AG04450 (cell line): ENCODE measurements at places on chromosomes 1 and 21. TPM values are rescaled to one million over a fixed set of nuclear protein-coding genes. Genes with fewer than 3 reads are reported as not detected.

TTC4 gene
- polyA plus RNA-seq, result 22.5 and 22.7 TPM in 2 replicates

- no peak for DNase-seq
Observed at GRCh38 chr1:2322581-2323211, 68.7 kb downstream of the MORN1 start.

- DNase-seq, result peak; percentile 65
Observed at GRCh38 chr1:187691439-187691838, 862.7 kb downstream of the PLA2G4A start.

GRCh38 chr1:47559944-47560695 lies 122.3 kb downstream of the FOXD2 start:
- DNase-seq, result no peak

CFHR1 gene
- 0.07 TPM in 2 replicates for polyA plus RNA-seq

DNA sequence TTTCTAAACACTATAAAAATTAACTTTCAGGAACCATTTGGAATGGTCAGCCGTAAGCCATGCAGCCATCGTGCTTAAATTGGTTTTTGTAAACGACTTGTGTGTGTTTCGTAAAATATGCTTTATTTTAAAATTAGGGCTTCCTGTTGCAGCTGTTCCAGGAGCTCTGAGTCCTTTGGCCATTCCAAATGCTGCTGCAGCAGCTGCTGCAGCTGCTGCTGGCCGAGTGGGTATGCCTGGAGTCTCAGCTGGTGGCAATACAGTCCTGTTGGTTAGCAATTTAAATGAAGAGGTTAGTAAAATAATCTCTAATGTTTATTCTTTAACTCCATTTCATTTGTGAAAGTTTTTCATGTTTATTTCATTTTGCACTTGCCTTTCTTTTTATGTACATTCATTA lies 83.1 kb downstream of the PTBP2 start:
- DNase-seq, result no peak

GRCh38 chr1:211349741-211350140 lies 23.1 kb downstream of the TRAF5 start:
- no peak for DNase-seq

- DNase-seq, result no peak
Observed at GRCh38 chr21:34980423-34981115, 68.5 kb downstream of the RUNX1 start.

GRCh38 chr1:145994391-145995120 lies 1.8 kb downstream of the TXNIP start:
- DNase-seq, result no peak

PLPPR5 gene
- 0.06 and 0.07 TPM in 2 replicates for polyA plus RNA-seq

DNA sequence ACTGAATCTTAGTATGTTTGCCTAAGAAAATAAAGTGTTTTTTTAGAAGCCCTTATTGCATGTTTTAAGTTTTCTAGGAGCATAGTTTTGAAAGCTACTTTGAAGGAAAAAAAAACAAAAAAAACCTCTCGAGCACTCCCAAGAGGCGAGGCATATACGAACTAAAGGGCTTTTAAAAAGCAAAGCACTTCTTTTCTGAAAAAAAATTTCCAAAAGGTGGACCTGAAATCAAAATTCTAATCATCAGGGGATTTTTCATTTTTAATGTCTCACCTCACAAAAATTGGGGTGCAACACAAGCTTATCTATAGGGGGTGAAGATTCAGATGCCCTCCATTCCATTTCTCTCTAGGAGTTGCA lies 594 bp downstream of the GLMN start:
- no peak for DNase-seq

GGPS1 gene
- 37.4 and 45.2 TPM in 2 replicates for polyA plus RNA-seq

DNA sequence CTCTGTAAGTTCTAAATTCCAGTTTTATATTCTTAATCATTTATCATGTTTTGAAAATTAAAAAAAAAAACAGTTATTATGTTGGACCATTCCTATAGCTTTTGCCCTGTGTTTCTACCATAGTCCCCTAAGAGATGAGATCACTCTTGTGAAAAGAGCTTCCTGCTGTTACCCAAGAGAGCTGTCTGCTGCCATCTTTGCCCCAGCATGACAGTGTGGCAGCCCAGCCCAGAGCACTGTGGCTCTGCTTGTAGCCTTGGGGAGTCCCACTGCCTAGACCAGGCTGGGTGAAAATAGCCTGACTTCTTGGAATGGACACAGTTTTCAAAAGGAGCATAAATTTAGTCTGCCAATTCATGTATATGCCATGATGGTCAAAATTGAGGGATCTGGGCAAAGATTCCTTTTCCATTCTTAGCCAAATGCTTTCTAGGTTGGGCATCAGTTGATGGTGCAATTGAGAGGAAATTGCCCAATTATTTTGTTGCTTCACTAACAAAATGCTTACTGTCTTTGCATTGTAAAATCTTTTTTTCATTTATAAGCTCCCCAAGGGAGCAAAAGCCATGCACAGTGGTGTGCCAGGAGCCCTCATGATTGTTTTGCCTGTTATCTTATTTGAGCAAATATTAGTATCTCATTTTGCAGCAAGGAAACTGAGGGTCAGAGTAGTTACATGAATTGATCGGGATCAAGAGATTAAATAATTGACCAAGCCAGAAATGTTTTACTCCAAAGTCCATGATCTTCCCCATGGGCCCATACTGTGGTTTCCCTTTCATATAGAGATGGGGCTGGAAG lies 72.8 kb downstream of the ETS2 start:
- DNase-seq, result no peak

GRCh38 chr1:226710501-226710900 lies 28.6 kb downstream of the ITPKB start:
- no peak for DNase-seq

- no peak for DNase-seq
Observed at GRCh38 chr1:19067912-19068638, 111.6 kb upstream of the IFFO2 start.

PYHIN1 gene
- not detected in 2 replicates for polyA plus RNA-seq

DNA sequence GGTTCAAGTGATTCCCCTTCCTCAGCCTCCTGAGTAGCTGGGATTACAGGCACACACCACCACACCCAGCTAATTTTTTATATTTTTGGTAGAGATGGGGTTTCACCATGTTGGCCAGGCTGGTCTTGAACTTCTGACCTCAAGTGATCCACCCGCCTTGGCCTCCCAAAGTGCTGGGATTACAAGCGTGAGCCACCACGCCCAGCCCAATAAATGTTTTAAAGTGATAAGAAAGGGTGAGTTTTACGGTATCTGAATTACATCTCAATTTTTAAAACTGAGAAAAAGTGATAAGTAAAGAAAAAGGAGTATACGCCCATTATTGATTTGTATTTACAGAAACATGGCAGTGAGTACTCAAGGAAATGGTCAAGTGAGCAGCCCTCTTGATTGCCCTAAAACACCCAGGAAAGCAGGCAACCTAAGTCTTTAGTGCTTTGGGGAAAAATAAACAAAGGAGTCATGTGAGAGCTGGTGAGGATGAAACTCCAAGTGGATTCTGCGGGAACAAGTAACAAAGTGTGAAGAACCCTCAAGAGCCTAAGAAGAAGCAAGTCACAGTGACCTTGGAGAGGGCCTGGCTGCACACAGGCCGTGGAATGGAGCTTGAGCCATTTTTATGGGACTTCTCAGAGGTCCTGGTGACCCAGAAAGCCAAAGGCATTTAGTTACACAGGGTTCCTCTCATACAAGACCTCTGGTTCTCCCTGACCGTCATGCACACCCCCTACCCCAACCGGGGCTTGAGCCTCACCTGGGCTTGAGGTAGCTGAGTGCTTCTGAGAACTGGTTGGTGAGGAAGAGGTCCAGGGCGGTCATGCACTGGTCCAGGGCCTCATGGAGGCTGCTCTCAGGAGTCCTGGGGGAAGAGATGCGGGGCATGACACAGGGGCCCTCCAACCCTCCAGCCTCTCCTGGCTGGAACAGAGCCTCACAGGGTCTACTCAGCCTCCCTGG lies 9.1 kb downstream of the TTC39A start:
- no peak for DNase-seq

GRCh38 chr1:228695015-228695955 lies 40.0 kb upstream of the RHOU start:
- DNase-seq, result no peak

GRCh38 chr21:42063191-42063570 lies 7.9 kb upstream of the UMODL1 start:
- DNase-seq, result no peak

IQGAP3 gene
- 6.2 and 6.3 TPM in 2 replicates for polyA plus RNA-seq

DNA sequence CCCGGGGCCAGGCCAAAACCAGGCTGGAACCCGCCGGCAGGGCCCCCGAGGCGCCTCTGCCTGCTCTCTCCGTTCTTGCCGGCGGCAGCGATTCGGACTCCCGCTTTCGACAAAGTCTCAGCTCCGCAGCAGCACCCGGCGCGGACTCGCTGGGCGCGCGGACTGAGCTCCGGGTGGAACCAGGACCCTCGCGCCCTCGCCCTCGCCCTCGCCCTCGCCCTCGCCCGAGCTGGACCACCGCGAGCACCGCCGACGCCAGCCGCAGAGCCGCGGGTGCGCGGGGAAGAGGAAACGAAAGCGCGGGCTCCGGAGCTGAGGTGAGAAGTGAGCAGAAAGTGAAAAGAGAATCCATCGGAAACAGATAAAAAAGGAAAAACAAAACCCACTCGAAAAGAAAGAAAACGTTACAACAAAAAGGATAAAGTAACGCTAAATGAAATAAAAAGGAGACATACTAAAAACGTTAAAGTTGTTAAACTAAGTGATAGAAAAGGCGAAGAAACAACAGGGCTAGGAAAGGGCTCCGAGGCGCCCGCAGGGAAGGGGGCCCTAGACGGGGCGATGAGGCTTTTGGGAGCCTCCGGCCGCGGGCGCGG lies 64.9 kb downstream of the MEF2D start:
- DNase-seq, result no peak

DNA sequence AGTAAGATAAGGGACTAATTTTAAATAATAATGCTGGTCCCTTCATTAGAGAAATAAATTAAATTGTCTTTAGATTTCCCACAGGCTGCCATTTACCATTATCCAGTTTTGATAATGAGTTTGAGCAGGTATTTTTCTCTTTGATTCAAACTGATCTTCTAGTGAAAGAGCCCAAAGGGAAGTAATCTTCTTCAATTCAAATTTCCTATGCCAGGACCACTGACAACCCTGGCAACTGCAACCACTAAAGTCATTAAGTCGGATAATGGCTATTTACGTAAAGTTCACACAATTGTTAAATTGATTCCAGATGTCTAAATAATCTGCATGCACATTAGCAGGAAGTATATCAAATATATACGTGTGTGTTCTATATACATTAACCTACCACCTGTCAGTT lies 399.3 kb downstream of the PTPRC start:
- DNase-seq, result no peak

- no peak for DNase-seq
Observed at GRCh38 chr1:86085741-86086409, 70.7 kb downstream of the COL24A1 start.

DNA sequence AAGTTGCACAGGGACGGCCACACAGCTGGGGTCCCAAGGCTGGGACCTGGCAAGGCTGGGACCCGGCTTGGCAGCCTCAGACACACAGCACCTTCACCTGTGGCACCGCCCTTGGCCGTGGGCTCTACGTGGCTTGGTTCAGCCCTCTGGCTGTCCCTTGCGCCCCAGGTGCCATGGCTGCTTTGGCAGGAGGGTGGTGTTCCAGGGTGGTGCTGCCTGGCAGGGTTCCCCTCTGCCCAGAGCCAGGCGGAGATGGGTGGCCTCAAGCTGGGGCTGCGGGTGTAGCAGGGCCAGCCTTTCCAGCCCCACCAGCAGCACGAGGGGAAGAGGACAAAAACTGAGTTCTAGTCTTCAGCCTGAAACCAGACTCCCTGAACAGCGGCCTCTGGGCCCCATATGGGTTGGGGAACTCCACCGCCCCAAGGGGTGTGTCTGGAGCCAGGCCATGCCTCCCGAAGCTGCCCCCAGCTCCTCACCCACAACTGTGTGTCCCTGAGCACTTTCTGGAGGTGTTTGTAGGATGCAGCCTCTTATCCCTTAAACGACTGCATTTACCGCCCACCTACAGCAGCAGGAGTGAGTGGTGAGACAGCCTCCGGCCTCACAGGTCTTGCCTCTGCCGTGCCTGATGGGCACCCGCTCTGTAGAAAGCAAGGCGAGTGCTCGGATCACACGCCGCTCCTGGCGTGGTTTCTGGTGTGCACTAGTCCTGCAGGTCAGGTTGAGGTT lies 92.3 kb downstream of the PDE9A start:
- DNase-seq, result no peak

FLVCR1 gene
- polyA plus RNA-seq, result 2.0 and 2.3 TPM in 2 replicates

DNA sequence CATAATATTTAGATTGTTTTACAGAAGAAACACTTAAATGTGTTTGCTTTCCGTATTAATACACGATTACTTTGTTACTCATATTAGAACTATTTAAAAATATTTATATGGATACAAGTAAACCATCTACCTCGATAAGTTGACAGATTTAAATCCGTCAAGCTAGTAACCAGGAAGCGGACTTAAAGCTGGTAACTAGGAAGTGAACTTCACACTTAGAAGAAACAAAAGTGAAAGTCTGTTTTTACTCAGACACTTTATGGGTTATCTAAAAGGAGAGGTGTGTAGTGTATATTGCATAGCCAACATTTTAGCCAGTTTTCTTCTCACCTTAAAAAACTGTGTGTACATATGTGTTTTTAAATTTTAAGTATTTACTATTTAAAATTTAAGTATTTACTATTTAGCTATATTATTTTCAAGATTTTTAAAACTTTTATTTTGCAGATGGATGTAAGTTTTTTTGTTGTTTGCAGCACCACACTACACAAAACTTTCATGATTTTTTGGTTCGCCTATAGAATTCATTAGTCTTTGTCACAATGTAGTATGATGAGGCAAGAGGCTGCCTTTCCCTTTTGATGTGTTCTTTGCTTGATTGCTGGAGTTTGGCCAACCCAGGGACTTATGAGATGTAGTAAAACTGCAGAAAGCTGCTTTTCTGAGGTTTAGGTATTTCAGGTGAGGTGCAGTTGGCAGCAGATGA lies 2.7 kb downstream of the USP25 start:
- no peak for DNase-seq

- no peak for DNase-seq
Observed at GRCh38 chr1:212467843-212468482, 35.2 kb downstream of the NENF start.

RXFP4 gene
- polyA plus RNA-seq, result not detected in 2 replicates

SAMD11 gene
- 1.6 and 2.1 TPM in 2 replicates for polyA plus RNA-seq

DNA sequence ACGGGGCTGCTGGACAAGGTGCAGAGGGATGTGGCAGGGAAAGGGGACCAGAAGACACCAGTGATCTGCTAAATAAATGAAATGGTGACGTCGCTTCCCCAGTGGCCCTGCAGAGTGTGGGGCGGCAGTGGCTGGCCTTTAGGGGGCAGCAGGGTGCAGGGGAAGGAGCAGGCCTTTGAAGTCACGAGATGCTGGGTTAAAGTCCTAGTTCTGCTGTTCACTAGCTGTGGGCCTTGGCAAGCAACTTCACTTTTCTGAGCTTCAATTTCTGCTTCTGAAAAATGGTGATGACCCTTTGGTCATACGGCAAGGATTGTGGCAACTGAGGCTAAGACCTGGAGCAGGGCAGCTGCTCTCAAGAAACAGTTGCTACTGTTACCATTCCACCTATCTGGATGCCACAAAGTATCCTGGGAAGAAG lies 9.2 kb upstream of the GALE start:
- DNase-seq, result no peak

GRCh38 chr1:180800945-180801344 lies 111.8 kb upstream of the KIAA1614 start:
- DNase-seq, result no peak
